Spleen (tissue), 13 donors: ENCODE measurements at places on chromosomes 7 and 10. TPM values are rescaled to one million over a fixed set of nuclear protein-coding genes. Genes with fewer than 3 reads are reported as not detected.

DUSP5 gene
- 26.8 TPM for total RNA-seq

SFTPD gene
- not detected for total RNA-seq

HGF gene
- total RNA-seq = 16.3 TPM

CFAP70 gene
- total RNA-seq = 1.3 TPM

SEMA4G gene
- 1.1 TPM for total RNA-seq

POMZP3 gene
- total RNA-seq = 4.5 TPM

ADRB1 gene
- 2.2 TPM for total RNA-seq

TRIM50 gene
- 0.32 TPM for total RNA-seq

SPAM1 gene
- not detected for total RNA-seq

KIF11 gene
- 5.1 TPM for total RNA-seq

CALML3 gene
- not detected for total RNA-seq

PRSS37 gene
- total RNA-seq = not detected

DNA sequence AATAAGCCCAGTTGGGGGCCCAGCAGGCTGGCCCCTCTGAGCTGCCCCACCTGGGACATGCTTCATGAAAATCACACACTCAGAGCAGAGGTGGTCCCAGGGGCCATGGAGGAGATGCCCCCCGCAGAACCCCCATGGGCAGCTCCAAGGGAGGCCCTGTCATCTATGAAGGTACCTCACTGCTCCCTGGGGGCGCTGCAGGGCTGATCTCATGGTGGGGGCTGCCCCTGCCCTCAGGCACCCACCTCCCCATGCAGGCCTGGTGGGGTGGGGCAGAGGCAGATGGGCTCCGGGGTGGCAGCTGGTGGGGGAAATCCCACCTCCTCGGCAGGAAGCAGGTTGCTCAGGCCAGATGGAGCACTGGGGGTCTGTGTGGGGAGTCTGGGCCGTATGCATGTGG, 60.5 kb downstream of the YKT6 start:
- no peak for DNase-seq

DNA sequence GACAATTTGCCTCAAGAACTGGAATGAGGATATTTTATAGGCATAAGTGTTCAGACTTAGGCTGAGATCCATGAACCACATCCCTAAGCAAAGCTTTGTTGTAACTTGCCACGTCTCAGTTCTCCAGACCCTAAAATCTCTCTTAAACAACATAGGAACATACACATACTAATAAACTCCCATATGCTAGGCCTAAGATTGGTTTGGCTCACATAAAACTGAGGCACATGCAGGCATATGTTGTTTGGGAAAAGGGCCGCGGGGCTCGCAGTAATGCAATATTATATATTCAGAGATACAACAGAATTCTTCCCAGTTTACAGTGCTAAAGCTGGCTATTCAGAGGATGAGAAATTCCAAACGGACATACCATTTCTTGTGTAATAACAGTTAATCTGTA, 61.0 kb downstream of the DOCK4 start:
- no peak for DNase-seq

GRCh38 chr7:103810112-103810744, 179.2 kb downstream of the RELN start:
- DNase-seq = no peak

DNA sequence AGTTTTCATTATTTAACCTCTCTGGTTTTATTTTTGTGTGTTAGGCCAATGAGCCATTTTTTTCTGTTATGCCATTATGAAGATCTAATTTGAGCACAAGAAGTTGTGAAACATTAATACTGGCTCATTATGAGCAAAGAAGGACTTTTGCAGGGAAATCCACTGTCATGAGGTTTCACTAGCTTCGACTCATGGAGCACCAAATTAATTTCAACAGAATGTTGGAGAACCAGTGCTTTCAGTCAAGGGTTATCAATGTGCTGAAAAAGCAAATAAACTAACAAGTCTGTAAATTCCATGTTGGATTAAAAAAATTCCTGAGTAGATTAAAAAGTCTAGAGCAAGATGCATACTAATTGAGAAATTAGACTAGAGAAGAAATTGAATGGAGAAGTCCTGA, 594.2 kb upstream of the FZD8 start:
- DNase-seq = no peak

GRCh38 chr10:3769556-3769955, 15.5 kb downstream of the KLF6 start:
- no peak for DNase-seq

DNA sequence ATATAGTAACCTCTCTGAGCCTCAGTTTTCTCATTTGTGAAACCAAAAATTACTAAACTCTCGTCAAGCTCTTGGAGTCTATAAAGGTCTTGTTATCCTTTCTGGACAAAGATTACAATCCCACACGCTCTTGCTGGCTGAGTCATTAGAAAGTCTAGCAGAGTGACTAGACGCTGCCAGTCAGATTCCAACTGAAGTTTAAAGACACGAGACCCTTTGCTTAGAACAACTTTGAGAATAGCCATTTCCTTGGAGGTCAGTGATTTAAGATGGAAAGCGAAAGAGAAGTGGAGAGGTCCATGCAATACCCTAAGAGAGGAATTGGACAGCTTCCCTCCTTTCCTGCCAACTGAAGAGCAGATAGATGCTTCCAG, 119.5 kb downstream of the APBB1IP start:
- DNase-seq = no peak

- DNase-seq = no peak
Observed at GRCh38 chr7:151579644-151580043, 59.9 kb upstream of the RHEB start.

- no peak for DNase-seq
Observed at GRCh38 chr10:16989826-16990293, 139.8 kb downstream of the CUBN start.

DNA sequence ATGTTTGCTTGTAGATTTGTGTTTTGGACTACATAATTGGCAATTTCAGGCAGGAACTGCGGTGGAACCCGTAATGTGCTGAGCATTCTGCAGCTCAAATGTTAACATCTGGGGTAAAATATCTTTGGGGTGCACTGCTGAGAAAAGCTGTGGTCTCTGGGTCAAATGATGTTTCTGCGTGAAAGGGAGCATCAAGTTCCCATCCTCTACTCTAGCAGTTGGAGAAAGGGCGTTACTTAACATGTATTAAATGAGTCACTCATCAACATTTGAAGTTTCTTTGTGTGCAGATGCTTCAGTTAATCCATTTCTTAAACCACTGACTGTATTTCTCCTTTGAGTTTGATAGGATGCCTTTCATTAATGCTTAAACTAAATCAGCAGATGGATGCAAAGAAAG, 273.1 kb upstream of the PITRM1 start:
- no peak for DNase-seq

DNA sequence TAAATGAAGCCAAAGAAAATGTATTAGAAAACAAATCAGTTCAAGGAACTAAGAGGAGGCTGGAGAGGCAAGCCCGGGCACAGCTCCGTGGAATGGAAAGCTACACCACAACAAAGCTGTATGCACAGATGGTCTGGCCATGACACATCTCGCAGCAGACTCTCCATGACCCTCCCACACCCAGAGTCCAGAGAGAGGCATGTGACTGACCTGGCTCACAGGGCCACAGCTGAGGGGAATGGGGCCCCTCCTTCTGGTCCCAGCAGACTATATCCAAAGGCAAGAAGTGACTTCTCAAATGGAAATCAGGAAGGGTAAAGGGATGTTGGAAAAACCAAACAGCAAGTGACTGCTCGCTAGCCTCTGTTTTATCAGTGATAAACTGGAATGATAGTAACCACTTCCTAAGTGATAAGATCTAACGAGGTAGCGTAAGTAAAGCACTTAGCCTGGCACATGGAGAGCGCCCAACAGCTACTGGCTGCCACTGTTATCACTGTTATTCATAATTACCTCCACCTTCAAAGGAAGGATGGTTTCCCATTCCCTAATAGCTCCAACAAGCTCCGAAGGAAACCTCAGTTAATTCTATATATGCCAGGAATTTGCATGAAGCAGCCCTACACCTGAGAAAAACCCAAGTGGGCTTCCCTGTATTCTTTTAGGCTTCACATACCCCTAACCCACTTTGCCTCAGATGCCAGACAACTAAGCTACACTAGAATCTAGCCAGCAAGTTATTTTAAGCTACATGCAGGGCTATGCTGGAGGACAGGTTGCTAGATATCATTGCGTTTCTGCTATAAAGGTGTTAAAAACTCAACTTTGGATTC, 8.4 kb downstream of the OSBPL3 start:
- DNase-seq = no peak

GRCh38 chr10:92727550-92727949, 37.8 kb downstream of the HHEX start:
- DNase-seq = no peak

DNA sequence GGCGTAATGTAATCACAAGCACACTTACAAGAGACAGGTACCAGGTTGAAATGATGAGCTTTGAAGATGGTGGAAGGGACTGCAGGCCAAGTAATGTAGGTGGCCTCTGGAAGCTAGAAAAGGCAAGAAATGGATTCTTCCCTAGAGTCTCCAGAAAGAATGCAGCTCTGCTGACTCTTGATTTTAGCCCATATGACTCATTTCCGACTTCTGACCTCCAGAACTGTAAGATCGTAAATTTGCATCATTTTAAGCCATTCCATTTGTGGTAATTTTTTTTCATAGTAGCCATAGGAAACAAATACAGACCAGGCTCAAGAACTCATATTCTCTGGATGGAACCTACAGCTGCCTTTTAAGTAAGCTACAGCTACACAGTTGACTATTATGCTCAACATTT, 315.5 kb downstream of the MAGI2 start:
- no peak for DNase-seq

DNA sequence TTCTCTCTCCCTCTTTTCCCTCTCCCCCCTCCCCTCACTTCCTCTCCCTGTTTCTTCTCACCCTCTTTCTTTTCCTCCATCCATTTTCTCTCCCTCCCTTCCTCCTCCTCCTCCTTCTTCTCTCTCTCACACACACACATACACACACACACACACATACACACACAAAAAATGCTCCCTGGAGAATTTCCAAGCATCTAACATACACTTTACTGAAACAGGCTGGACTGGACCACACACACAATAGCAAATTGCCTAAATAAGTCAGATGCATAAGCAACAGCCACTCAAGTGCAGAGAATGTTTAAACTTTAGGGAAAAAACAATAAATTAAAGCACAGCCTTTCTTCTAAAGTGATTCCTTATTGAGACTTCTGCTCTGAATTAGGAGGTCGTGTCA, 267.7 kb downstream of the FGFR2 start:
- no peak for DNase-seq

- no peak for DNase-seq
Observed at GRCh38 chr10:93420091-93420490, 62.0 kb downstream of the MYOF start.

DNA sequence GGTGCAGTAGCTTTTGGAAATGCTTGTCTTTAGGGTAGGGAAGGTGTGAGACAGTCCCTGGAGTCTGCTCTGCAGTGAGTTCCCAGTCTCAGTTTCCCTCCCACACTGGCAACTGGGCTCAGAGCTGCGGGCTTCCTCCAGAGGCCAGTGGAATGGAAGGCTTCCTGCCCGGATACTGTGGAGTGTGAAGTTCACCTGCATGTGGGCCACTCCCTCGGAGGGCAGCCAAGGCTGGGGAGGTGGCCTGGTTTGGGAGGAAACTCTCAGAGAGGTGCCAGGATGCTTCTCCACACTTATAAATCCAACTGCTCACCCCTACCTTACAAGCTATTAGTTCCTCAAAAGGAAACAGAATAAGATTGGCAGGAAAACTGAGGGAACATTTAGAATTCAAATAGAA, 18.1 kb upstream of the UBE2H start:
- peak; percentile 24 for DNase-seq

DNA sequence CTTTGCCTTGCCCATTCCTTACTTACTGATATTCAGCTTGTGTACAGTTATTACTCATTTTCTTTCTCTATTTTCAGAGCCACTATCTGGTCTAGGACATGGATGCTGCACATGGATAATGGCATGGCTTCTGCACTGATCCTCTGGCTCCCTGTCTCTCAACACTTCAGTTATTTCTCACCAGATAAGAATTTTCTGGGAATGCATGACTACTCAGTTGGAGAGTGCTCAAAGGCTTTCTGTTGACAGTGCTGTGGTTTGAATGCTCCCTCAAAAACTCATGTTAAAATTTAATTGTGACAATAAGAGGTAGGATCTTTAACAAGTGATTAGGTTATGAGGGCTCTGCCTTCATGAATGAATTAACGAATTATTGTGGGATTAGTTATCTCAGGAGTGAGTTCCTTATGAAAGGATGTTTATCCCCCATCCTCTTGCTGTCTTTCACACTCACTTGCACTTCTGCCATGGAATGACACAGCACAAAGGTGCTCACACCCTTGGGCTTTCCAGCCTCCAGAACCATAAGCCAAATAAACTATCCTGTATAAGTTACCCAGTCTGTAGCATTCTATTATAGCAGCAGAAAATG, 16.1 kb upstream of the PIK3CG start:
- no peak for DNase-seq

GRCh38 chr7:72023926-72024325, 388.2 kb downstream of the CALN1 start:
- no peak for DNase-seq

DNA sequence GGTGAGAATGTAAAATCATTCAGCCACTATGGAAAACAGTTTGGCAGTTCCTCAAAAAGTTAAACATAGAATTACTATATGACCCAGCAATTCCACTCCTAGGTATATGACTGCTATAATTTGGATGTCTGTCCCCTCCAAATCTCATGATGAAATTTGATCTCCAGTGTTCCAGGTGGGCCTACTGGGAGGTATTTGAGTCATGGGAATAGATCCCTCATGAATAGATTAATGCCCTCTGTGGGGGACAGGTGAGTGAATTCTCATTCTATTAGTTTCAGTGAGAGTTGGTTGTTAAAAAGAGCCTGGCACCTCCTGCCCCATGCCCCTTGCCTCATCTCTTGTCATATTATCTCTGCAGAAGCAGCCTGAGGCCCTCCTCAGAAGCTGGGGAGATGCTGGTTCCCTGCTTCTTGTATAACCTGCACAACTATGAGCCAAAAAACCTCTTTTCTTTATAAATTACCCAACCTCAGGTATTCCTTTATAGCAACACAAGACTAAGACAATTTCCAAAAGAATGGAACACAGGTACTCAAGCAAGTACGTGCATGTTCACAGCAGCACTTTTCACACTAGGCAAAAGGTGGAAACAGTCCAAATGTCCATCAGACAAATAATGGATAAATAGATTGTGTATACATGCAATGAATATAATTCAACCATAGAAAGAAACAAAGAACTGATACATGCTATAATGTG, 8.8 kb upstream of the SLC25A28 start:
- no peak for DNase-seq

DNA sequence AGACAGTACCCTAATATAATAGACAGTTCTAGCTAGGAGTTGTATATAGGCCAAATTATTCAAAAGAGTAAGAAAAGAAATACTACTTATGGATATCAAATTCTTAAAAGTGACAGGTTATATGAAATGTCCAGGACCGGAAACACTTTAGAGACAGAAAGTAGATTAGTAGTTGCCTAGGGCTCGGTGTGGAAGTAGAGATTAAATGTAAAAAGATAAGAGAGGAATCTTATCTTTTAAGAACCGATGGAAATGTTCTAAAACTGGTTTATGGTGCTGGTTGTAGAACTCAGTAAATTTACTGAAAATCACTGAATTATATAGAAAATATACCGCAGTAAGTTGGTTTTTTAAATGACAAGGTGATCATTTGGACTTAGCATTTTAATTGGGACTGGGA, 147.5 kb upstream of the ASAH2 start:
- DNase-seq = no peak
